ENCODE measurements at places on chromosomes 4 and X. TPM values are rescaled to one million over a fixed set of nuclear protein-coding genes. Genes with fewer than 3 reads are reported as not detected.

Gene GAGE12F
- not detected for total RNA-seq

Gene SORBS2
- not detected for total RNA-seq

Gene LRCH2
- total RNA-seq = 0.02 TPM

Gene TRIM61
- total RNA-seq = not detected

Gene GRIA3
- total RNA-seq = not detected

Gene OTUD5
- 65.9 TPM for total RNA-seq

Gene INTS6L
- total RNA-seq = 0.08 TPM

Gene S100G
- not detected for total RNA-seq

Gene TMPRSS11D
- total RNA-seq = not detected

Gene PRSS12
- total RNA-seq = 0.25 TPM

Gene TMSB15C
- total RNA-seq = 0.07 TPM

Gene CXCL10
- total RNA-seq = not detected

Gene GAB1
- total RNA-seq = 1.7 TPM

Gene STEEP1
- 30.1 TPM for total RNA-seq

Gene CDS1
- total RNA-seq = 0.81 TPM

Gene FHL1
- 24.0 TPM for total RNA-seq

Gene CHRDL1
- not detected for total RNA-seq

Gene IL1RAPL1
- not detected for total RNA-seq

Gene PALLD
- total RNA-seq = 74.9 TPM

Gene PCDH19
- 0.02 TPM for total RNA-seq

Gene ZIC3
- not detected for total RNA-seq

Gene MAGEA12
- total RNA-seq = not detected

Gene VSIG1
- 0.40 TPM for total RNA-seq

Gene MAGEA9B
- not detected for total RNA-seq

Gene SGMS2
- 22.8 TPM for total RNA-seq

Gene LRIT3
- total RNA-seq = not detected

Gene UGT2B15
- not detected for total RNA-seq

Gene BTK
- 0.08 TPM for total RNA-seq

Gene ADAMTS3
- total RNA-seq = 0.06 TPM

Gene NONO
- 404 TPM for total RNA-seq

Gene UGT2B10
- total RNA-seq = not detected

Gene SMIM10
- total RNA-seq = 0.17 TPM

Gene GC
- total RNA-seq = not detected

Gene FGFBP2
- total RNA-seq = not detected

Gene PWWP3B
- not detected for total RNA-seq

Gene H2BW2
- total RNA-seq = not detected

Gene CENPE
- 8.6 TPM for total RNA-seq

Gene BCORL1
- 4.8 TPM for total RNA-seq

Gene MAGEH1
- 6.2 TPM for total RNA-seq

Gene P2RY4
- not detected for total RNA-seq

Gene SLC6A14
- not detected for total RNA-seq

Gene MAGEA8
- not detected for total RNA-seq

Gene GAB3
- 0.55 TPM for total RNA-seq

Gene RAB39B
- total RNA-seq = 0.63 TPM

Gene FAM9B
- not detected for total RNA-seq

Gene CXCL9
- not detected for total RNA-seq

Gene SH3RF1
- 11.2 TPM for total RNA-seq

Gene ATP8A1
- 0.06 TPM for total RNA-seq

Gene SPATA4
- total RNA-seq = not detected

Gene SSX2B
- not detected for total RNA-seq

Gene BST1
- 17.1 TPM for total RNA-seq

Data from A549 treated with RU486 at 1 μM for 4 hours (cell line).